ENCODE measurements at places on chromosomes 4 and X.

DNA sequence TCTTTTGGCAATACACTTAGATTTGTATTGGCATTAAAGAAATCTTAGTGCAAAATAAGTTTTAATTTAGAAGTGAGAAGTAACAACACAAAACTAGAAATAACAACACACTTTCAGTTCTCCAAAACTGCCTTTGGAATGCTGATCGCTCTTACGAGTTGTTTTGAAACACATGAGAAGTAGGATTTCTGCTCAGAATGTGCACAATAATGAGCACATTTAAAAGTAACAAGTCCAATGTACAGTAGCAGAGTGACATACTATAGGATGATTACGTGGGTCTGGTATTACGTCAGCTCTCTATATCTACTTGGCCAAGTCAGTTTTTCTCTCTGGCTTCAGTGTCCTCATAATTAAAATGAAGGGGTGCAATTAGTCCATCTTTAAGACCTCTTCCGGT, 164.8 kb downstream of the CHM start:
- no peak for DNase-seq

GRCh38 chr4:176838601-176839433, 46.1 kb upstream of the VEGFC start:
- no peak for DNase-seq

- DNase-seq: no peak
Observed at GRCh38 chr4:96194993-96195392, 355.1 kb downstream of the PDHA2 start.

DNA sequence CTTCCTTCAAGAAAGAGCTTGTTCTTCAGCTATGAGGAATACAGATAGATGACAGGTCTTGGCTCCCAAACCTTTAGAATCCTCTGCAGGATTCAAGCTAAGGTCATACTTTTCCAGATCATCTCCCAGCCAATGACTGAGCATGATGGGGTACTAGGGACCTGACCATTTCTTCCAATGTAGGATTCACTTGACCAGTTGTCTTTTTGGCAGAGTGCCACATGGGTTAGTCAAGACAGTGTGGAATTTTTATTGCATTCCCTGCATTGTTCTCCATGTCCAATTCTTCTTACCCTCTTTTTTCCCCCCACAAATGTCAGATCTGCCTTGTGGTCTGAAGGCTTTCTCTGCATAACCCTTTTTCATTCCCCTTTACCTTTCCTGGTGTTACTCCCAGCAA, 99.5 kb downstream of the CCSER1 start:
- DNase-seq: no peak

DNA sequence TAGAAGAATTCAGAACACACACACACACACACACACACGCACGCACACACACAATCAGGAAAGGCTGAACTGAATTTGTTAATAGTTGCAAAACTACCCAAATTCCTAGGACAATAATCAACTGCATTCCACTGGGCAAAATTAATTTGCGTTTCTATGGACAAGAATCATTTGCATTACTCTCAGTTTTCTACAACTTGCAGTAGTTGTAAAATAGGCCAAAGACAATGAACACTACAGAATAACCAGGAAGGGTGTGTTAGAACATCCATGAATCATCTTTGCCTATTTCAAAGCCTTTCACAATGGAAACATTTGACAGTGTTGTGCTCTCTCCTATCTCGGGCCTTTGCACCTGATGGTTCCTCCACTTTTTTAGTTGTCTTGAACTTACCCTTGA, 77.1 kb upstream of the IGFBP7 start:
- no peak for DNase-seq

- DNase-seq: no peak
Observed at GRCh38 chrX:72382202-72382595, 76.5 kb upstream of the CITED1 start.

Data from stimulated activated CD8-positive, alpha-beta memory T cell treated with anti-CD3 and anti-CD28 coated beads, Interleukin-7, amount 100 ng/mL, for 1 hour (primary cell).